ENCODE measurements at places on chromosomes 3 and 15.

- DNase-seq, result no peak
Observed at GRCh38 chr3:4395448-4395847, 71.6 kb downstream of the SUMF1 start.

GRCh38 chr15:83208367-83208661, 691 bp upstream of the HDGFL3 start:
- no peak for DNase-seq

GRCh38 chr3:121584418-121584817, 8.8 kb upstream of the FBXO40 start:
- DNase-seq, result no peak

DNA sequence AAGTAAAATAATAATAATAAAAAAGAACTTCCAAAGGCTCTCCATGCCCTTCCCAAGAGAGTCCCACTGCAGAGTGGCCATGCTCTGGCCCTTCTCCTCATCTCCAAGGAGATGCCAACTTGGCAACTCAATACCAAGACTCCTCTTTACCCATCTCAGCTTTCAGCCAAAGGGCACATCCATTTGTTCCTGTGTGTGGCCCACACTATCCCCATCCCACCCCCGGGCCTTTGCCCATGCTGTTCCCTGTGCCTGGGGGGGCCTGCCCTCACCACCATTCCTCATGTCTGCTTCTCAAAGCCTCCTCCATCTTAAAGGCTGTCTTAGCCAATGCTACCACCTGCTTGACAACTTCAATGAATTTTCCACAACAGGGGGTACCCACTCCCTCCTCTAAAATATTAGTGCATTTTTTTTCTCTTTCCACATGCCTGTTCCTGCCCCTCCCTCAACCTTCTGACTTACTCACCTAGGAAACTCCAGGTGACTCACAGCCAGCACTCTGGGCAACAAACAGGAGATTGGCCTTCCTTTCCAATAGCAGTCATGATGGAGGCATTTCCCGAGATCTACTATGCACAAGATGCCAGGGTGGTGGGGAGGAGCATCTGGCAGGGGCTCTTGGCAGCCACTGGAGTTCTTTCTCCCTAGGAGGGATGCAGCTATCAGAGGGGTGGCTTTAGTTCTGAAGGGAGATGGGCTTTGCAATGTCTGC, 109.4 kb upstream of the SMAD3 start:
- DNase-seq, result no peak

DNA sequence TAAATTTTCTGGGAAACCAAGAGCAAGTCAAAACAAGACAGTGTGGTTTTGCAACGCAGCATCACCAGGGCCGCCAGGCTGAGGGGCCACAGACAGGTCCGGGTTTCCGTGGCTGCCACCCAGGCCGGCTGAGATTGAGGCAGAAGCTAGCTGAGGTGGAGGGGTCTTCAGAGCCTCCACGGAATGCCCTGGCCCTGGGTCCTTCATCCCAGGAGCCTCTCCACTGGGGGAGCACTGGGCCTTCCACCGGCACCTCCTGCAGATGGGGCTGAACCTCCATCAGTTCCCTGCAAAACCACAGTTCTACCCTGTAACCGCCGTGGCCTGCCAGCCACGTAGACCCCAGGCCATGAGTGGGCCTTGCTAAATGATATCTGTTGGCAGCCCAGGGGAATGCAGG, 152.7 kb downstream of the CHSY1 start:
- DNase-seq, result no peak

GRCh38 chr3:69422751-69423150, 36.9 kb upstream of the FRMD4B start:
- DNase-seq, result no peak

DNA sequence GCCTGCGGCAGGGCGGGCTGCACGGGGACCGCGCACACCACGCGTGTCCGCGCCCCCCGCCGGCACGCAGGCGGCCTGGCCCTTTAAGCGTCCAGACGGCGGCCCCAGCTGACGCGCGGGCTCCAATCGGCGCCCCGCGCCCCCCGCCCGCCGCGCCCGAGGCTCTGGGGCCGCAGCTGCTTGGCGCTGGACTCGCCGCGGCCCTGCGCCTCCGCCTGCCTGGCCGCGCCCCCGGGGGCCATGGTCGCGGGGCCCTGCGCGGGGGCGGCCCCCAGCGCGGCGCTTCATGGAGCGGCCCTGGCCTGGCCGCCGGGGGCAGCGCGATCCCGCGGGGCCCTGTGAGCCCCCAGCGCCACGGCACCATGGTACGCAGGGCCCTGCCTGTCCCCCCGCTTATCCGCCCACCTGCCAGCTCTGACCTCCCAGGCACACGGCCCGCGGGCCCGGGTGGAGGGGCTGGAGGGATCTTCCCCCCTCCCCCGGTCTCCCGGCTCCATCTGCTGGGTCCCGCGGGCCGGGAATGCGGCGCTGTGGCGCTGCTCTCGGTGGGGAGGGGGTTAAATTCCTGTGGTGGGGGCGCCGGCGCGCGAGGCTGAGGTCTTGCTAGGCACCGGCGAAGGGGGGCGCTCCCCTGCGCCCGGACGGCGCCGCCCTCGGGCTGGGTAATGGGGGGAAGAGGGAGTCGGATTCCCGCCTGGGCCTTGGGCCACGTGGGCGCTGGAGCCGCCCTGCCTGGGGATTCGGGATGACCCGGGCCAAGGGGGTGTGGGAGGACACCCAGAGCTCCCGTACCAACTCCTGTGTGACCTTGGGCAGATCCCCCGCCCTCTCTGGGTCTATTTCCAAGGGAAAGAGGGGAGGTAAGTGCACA, 1.1 kb downstream of the ZBTB47 start:
- peak; percentile 78 for DNase-seq

DNA sequence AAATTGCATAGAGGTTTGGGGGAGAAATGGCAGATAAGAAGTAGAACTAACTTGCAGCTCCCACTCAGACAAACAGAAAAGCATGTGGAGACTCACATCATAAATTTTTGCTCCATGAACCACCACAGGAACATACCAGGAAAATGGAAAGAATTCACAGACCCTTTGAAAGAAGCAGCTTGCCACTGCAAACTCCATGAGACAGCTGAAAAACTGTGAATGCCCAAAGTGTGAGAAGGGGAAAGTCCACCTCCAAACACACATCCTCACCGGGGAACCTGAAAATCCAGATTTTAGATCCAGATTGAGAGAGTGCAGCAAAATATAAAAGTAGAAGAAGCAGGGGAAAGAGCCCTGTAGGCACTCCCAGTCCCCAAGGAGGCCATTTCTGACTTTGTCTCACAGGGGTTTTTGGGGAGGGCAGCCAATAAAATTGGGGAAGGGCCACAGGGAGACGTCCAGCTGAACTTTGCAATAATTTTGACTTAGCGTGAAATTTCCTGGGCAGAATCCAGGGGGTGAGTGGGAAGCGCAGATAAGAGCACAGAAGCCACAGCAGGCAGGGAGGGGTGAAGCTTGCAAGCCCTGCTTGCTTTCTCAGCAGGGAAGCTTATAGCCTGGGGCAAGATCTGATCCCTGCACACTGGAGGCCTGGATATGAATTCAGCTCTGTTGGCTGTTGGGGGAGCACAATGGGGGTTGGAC, 183.4 kb upstream of the UBE2E2 start:
- DNase-seq, result no peak

DNA sequence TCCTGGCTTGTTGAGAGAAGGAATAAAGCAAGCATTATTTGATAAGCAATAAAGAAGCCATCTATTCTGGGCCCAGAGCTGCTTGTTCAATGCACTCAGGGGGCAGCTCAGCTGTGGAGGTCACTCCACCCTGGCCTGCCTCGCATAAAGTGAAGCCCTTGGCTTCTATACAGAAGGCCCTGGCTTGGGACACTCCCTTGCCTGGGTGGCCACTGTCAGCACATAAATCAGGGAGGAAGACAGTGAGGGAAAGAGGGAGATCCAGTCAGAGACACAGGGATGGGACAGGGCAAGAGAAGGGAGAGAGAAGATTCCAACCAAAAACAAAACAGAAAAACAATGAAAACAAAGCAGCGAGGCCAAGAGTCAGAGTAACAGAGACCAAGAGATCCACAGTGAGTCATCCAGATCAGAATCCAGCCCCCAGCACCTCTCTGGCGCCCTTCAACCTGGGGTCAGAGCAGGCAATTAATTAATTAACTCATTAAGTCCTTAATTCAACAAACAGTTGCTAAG, 11.8 kb downstream of the INSYN1 start:
- DNase-seq, result no peak

- DNase-seq, result no peak
Observed at GRCh38 chr15:40031300-40031699, 7.7 kb downstream of the SRP14 start.

DNA sequence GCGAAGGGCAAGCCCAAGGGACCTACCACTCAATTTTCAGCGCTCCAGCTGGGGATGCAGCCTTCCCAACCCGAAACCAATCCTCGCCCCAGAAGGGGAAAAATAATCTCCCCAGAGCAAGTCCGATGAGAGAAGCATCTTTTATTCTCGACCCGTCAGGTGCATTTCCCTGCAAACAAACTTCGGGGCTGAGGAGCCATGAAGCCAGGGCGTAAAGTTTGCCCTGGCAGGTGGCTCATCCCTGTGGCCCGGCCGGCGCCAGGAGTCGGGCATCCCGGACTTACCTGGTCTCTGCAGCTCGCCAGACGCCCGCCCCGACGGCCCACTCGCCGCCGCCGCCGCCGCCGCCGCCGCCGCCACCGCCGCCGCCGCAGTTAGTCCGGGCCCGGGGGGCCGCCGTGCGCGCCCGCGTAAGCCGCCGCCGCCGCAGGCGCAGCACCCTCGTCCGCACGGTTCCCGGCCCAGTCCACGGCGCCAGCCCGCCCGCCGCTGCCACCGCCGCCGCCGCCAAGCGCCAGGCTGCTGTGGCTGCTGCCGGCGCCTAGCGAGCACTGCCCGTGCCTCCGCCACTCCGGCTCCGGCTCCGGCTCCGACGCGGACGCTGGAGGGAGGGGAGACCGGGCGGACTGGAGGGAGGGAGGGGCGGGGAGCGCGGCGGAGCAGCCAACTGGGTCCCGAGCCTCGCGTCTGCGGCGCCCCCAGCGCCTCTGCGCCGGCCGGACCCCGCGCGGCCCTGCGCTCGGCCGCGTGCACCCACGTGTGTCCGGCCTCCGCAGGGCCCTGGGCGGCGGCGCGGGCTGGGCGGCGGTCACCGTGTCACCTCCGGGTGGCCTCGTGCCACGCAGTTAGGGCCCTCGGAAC, at the start of gene CNTN3:
TSS of gene CNTN3 (minus strand) at position 553 of the 861 bp plus-strand sequence. CDS start 93,547 bp downstream, outside the sequence.
- peak; percentile 72 for DNase-seq

GRCh38 chr15:89368566-89369223, 34.1 kb upstream of the POLG start:
- no peak for DNase-seq

- DNase-seq, result no peak
Observed at GRCh38 chr3:4501437-4501836, 8.3 kb downstream of the ITPR1 start.

DNA sequence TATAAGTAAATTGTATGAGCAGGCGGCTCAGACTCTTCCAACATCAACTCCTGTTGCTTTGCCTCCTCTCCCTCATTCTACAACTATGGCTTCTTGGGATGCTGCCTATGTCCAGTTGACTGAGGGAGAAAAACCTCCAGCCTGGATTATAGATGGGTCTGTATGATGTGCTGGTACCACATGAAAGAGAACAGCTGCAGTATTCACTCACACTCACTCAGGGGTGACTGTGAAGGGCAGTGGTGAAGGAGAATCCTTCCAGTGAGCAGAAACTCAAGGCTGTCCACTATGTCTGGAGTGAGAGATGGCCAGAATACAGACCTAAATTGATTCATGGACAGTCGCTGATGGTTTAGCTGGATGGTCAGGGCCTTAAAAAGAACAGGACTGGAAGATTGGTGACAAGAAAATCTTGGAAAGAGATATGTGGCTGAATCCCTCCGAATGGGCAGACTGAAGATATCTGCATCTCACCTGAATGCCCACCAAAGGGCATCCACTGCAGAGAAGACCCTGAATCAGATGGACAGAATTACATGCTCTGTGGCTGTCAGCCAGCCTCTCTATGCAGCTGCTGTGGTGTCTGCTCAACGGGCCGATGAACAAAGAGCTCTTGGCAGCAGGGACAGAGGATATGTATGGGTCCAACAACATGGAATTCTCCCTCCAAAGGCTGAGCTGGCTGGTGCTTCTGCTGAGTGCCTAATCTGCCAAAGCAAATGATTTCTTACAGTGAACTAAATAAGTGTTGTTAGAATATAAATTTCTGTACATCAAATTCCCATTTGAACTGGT, 1.9 kb upstream of the BCL2L10 start:
- no peak for DNase-seq

GRCh38 chr3:194141415-194142155, 5.6 kb downstream of the HES1 start:
- DNase-seq, result peak; percentile 86
